Bone marrow (tissue), 2 donors: ENCODE measurements at places on chromosomes 13 and 19.

DNA sequence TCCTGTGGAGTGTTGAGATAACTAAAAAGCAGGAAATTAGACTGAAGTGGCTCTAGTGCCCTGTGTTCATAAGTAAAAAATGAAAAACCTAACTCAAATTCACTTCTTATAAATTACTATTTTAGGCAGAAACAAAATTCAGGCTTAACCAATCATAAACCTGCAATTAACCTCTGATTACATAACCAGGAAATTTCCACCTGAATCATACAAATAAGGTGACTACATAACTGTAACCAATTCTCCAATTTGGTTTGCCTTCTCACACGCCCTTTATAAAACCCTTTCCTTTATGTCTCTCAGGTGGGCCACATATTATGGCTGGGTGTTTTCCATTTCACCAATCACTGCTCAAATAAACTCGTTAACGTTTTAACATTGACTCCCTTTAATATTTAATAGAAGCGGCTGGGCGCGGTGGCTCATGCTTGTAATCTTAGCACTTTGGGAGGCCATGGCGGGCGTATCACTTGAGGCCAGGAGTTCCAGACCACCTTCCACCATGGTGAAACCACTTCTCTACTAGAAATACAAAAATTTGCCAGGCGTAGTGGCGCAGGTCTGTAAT, 22.9 kb upstream of the ZNF724 start:
- no peak for DNase-seq

- no peak for DNase-seq
Measured at GRCh38 chr13:51532736-51533197, 51.5 kb upstream of the WDFY2 start.

DNA sequence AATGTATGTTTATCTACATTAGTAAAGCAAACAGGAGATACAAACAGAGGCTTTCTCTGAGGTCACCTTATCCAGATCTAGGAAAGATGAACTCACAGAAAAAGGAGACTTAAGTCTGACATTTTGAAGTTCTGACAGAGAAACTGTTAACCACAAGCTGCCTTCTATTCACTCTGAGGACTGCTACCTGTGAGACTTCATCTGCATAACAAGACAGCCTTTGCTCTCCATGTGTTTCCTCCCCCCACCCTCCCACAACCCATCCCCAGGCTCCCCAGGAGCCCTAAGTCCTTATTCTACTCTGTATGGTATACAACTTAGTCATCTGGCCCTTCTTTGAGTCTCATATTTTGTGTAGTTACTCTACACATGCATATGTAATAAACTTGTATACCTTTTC, 699.0 kb downstream of the FGF9 start:
- DNase-seq: no peak

GRCh38 chr19:757811-758668, 7.1 kb downstream of the MISP start:
- DNase-seq: no peak

DNA sequence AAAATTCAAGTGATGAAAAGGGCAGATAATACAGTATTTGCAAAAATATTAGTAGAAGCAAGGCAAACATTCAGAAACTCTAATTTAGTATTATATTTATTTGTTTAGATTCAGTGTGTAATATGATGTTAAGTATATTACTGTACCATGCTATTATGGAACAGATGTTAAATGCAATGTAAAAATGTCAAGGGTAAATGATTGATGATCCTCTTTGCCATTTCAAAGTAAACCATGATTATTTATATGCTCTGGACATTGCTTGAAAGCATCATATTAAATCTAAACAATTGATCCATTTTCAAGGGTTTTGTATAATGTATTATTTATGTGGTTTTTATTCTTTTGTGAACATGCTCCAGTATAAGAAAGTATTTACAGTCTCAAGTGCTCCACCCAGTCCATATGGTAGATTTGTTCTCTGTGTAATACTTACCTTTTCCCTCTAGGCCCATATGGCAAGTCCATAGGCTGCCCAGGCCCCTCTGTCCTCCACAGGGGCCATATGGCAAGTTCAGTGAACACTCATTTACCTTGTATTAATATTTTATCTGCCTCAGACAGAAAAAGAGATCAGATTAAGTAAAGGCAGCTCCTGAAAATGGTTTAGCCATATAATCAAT, 353.5 kb downstream of the DACH1 start:
- no peak for DNase-seq

GRCh38 chr13:43766725-43767124, 20.0 kb downstream of the ENOX1 start:
- DNase-seq: no peak

- no peak for DNase-seq
Measured at GRCh38 chr19:13835791-13836723, 40.8 kb downstream of the ZSWIM4 start.

DNA sequence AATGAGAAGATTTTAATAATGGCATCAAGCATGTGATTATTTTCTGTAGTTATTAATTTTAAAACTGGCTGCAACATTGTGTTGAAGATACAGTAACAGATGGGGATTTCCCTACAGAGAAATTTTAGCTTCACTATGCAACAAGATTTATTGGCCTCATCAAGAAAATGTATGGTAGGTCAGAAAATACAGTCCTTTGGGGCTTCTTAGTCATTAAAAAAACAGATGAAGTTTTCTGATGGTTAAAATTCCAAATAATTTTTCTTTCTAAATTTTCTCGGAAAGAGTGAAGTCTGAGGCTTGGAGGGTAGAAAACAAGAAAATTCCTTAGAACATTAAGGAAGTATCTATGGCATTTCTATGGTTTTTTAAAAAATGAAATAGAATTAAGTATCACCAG, 1790.8 kb upstream of the PCDH20 start:
- DNase-seq: no peak

- no peak for DNase-seq
Measured at GRCh38 chr13:102881819-102882686, 36.2 kb downstream of the ERCC5 start.

GRCh38 chr13:60120617-60121336, 43.0 kb downstream of the DIAPH3 start:
- no peak for DNase-seq

DNA sequence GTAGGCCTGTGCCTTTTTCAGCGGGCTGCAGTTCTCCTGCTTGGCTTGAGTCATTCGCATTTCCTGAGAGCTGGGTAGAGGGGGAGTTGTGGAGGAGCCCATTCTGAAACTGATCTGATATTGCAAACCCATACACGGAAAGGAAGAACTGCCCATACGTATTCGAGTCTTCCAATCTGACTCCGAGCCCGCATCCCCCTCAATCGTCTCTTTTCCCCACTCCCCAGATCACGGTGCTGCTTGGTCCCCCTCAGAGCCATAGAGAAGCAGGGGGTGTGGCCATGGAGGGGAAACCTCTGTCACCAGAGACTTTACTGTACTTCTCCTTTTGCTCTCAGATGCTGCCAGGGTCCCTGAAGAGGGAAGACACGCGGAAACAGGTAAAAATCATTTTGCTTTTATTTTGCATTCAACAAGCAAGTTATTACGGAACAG, at the start of gene CD22:
TSS of gene CD22 (plus strand) at position 337 of the 435 bp plus-strand sequence. CDS start 2,854 bp downstream, outside the sequence.
- peak; percentile 84 for DNase-seq

DNA sequence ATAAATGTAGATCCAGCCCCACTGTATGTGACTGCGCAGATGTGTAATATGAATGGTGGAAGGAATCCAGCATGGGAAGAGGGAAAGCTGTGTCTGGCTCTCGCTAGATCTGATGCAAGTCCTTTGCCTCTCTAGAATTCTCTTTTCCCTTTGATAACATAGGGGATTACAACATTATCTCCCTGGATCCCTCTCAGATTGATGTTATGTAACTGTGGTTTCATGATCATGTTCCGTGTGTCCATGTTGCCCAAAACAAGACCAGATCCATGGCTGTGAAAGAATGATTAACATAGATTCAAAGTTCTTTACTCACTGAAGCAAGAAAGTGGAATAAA, 184.0 kb upstream of the UBL3 start:
- no peak for DNase-seq

DNA sequence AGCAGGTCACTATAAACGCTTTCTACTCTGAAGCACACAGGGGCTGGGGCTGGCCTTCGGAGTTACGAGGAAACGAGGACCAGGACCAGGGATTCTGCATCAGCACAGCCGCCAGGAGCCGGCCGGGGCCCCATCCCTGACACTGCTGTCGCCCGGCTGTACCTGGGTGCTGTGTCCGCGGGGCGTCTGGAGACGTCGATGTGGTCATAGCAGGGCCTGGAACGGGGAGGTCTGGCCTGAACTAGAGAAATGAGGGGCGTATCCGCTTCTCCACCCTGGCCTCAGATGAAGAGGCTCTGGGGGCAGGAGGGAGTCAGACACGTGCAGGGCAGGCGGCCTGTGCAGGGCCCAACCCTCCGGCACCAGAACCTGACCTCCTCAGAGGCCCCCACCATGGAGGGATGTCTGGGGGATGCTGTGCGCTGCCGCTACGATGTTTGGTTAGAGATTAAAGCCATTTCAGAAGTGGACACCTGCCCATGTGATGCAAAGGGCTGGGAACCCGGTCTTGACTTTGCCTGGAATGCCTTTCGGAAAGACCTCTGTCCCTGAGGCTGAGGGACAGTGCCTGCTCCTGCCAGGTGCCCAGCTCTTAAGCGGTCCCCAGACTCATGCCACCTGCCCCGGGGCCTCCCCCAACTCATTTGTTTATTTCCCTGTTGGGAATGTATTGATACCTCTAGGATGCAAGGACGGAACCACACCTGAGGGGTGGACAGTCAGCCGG, 21.4 kb downstream of the GAS6 start:
- DNase-seq: no peak

DNA sequence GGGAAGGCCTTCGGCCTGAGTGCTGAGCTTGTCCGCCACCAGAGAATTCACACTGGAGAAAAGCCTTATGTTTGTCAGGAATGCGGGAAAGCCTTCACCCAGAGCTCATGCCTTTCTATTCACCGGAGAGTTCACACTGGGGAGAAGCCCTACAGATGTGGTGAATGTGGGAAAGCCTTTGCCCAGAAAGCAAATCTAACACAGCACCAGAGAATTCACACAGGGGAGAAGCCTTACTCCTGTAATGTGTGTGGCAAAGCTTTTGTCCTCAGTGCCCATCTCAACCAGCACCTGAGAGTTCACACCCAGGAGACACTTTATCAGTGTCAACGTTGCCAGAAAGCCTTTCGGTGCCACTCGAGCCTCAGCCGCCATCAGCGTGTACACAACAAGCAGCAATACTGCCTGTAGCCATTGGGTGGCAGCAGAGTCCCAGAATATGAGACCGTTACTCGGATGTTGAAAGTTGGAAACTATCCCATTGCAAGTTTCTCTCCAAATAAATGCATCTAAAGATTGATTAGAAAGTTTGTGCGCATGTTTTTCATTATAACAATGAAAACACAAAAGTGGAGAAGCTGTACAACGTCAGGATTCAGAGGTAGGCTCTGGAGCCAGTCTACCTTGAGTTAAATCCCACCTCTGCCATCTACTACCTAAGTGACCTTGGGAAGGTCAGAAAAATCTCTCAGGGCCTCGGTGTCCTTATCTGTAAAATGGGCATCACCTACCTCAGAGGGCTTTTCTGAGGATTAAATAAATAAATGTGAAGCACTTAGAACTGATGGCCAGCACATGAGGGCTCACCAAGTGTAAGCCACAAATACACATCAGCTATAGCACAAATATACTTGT, 21.1 kb downstream of the ZNF473 start:
- no peak for DNase-seq
